SJCRH30 (cell line): ENCODE measurements at places on chromosomes 3 and 15.

DNA sequence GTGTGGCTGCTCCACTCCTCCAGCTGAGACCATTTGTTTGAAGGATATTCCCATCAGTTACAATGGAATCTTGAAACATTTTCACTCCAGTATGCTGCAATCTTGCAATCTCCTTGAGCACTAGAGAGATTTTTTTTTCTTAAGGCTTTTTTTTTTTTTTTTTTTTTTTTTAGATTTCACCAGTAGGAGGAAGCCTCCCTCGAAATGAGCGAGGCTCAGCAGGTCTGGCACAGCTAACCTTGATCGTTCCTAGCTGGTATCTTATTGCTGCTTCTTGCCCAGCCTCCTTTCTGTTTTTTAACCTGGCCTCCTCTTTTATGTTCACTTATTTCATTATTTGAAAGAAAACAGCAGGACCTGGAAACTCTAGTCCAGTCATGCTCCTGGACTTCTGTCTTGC is 48.1 kb downstream of the RAP2B start:
- no peak for DNase-seq

- DNase-seq: no peak
Measured at GRCh38 chr3:182957676-182958266, 22.6 kb downstream of the DCUN1D1 start.

- no peak for DNase-seq
Measured at GRCh38 chr15:77027697-77028450, 32.9 kb downstream of the PSTPIP1 start.

GRCh38 chr3:99817047-99817436 is 620 bp upstream of the CMSS1 start:
- peak; percentile 62 for DNase-seq

GRCh38 chr3:33093847-33094246 is 3.1 kb downstream of the GLB1 start:
- DNase-seq: no peak

DNA sequence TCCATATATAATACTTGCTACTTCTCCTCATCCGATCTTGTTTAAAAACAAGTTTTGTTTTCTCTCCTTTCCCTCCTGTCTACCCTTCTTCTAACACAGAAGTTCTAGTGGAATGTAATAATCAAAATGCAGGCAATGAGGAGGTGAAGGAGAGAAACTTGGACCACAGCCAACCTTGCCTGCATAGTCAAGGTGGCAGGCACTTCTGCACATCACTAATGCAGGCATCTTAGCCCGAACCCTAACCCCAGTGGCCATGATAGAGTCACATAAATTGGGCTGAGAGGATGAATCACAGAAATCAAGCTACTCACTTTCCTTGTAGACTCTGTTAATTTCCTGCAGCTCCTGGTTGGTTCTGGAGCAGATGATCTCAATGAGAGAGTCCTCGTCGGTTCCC is 41.0 kb downstream of the ANXA2 start:
- no peak for DNase-seq

DNA sequence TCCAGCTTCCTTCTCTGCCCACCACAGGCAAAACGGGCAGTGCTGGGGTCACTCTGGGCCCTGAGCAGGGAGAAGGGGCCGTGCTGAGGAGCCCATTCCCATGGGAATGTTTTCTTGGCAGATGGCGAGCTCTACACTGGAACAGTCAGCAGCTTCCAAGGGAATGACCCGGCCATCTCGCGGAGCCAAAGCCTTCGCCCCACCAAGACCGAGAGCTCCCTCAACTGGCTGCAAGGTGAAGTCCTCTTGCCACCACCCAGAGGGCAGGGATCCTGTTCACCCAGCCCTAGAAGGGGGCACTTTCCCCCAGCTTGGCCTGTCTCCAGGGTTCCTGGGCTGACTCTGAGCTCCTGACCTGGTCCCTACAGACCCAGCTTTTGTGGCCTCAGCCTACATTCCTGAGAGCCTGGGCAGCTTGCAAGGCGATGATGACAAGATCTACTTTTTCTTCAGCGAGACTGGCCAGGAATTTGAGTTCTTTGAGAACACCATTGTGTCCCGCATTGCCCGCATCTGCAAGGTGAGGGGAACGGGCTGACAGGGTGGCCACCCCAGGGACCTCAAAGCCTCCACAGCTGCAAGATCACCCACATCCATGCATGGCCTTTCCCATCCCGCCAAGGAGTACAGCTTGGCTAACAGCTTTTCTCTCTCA is 12.4 kb downstream of the CIB1 start:
- DNase-seq: peak; percentile 85

DNA sequence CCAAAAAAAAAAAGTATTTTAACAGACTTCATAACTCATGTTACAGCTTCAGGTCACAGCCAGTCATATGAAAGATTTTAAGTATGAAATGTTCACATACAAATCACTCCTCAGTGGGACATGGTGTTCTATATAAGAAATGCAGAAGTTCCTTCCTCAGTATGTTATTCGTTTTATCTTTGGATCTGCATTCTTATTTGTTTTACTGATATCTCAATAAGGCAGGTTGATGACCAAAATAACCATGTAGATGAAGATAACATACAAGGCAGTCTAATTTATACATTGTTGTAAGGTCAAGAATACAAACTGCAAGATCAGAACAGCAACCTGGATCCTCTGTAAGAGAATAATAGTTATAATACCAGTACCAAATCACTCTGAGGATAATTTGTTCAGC is 75.6 kb downstream of the CHAC1 start:
- no peak for DNase-seq

DNA sequence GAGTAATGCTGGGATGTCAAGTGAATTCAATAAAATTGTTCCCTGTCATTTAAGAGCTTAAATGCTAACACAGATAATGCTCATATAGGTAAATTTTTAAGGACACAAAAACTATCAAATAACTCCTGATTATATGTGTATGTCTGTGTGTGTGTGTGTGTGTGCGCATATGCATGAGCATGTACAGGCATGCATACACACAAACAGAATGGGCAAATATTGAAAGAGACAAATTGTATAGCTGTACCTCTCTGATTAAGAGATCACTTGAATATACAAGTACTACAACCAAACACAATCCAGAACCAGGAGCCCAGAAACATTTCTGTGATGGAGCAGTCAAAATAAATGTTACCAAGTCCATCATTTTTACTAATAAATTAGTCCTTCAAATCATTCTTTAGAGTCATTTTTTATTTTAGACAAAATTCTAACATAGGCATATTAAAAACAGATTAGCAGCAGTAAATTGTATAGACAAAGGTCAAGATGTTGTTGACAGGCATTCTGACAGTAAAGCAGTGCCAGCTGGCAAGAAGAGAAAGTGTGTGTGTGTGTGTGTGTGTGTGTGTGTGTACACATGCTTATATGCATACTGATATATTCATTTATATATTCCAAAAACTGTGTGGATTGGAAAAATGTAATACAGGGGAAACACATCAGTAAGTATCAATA is 145.3 kb downstream of the CD47 start:
- DNase-seq: no peak

DNA sequence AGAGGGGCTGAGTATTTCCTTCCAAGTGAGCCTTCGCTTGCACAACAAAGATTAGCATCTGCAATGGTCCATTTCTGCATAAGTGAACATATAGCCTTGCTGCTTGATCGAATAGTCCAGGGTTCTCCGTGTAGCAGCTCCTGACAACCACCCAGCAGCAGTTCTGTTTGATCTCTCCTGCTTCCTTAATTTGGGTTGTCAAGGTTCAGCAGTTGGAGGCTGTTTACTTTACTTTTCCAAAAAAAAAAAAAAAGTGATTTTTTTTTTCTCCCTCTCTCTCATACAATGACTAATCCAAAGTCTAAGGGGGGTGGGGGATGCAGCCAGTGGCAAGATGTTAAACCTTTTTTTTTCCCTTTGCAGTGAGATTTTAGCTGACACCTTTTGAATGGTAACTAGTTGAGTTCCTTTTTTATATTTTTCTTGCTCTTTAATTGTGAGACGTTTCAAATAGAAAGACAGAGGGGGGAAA is 3.6 kb downstream of the FOXP1 start:
- DNase-seq: no peak

GRCh38 chr3:128648402-128648801 is 2.2 kb downstream of the RPN1 start:
- DNase-seq: no peak

- no peak for DNase-seq
Measured at GRCh38 chr3:193837347-193837827, 244.4 kb downstream of the OPA1 start.

DNA sequence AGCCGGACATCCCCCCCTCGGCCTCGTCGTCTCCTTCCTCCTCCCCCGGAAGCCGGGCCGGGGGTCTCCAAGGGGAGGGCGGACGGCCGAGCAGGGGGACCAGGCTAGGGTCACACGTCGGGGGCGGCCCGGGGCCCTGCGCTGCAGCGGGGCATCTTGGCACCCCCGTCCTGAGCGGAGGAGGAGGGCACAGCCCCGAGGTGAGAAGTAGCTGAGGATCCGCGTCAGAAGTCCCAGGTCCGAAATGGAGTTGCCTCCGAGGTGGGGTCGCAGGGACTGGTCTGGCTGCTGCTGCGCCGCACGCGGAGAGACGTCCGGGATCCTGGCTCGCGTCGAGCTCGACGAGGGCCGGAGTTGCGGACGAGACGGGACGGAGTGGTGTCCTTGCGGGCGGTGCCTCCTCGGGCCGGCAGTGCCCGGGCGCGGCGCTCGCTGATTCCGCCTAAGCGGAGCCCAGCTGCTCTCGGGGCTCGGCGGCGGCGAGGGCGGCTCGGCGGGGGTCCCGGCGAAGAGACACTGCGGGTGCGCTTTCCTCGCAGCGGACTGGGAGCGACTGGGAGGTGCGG is at the start of gene ADCY5:
Gene ADCY5 (minus strand): TSS at position 555 of the 566 bp plus-strand sequence. CDS start 545 bp downstream, at position 10.
- DNase-seq: no peak

- no peak for DNase-seq
Measured at GRCh38 chr15:64583519-64583918, 123.1 kb downstream of the ZNF609 start.

DNA sequence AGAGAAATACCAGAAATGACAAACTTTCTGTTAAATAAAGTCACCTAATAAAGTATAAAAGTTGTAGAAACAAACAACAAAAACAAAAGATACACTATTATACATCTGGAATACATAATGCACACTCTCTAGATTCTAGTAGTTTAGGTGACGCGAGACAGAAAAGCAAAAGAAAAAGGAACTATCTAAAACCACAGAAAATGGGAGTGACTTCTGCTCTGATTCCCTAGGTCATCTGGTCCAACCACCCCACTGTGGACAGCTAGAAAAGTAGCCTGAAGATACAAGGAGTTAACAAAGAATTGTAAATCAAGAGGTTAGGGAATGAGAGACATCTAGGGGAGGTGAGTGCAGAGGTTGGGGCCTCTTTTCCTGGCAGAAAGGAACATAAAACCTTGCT is 39.1 kb downstream of the DHX36 start:
- DNase-seq: no peak

- DNase-seq: no peak
Measured at GRCh38 chr15:58302832-58303231, 129.0 kb upstream of the LIPC start.

DNA sequence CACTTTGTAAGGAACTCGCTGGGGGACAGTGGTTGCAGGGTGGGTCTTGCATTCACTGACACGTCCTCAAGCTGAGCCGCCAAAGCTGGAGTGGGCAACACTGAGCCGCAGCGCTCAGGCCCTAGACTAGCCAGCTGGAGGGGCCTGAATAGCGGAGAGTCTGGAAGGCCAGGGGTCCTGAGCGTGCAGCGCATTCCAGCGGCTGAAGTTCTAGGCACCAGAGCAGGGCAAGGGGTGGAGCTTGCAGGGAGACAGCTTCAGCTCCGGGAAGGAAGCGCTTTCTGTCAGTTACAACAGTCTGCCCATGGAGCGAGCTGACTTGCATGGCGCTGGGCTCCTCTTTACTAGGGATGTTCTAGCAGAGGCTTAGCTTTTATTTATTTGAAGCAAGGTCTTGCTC is 2.7 kb downstream of the MAP6D1 start:
- DNase-seq: no peak

- DNase-seq: peak; percentile 74
Measured at GRCh38 chr3:181712553-181713279, 991 bp downstream of the SOX2 start.

DNA sequence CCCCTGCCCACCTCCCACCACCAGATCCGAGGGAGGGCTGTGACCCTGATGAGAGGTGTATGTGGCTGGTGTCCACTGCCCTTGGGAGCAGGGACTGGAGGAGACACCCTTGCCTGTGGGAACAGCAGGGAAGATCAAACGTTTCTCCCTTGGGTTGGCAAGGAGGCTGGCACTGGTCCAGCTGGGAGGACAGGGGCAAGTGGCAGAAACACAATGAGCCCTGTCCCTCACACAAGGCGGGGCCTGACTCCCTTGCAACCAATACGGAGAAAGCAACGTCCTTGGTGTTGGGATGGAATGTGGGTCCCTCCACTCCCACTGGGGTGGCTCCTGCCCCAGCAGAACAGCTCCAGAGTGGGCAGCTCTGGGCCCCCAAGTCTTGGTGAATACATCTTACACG is 5.2 kb downstream of the HYAL2 start:
- no peak for DNase-seq

DNA sequence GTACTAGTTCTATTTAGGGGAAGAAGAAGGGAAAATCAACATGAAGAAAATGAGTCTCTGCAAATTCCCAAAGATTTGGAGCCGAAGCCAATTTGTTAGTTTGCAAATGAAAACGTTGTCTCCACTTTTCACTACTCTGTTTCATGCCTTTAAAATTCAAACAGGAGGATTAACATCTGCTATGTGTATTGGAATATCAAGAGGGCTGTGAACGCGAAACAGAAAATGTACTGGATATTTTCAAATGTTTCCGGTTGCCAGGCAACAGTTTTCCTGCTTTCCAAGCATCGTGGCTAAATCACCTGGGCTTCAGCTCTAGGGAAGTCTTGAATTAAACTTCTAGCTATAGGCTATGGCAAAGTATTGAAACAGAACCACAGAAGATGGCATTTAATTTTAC is 172.8 kb downstream of the KCNMB2 start:
- no peak for DNase-seq
